Non-pigmented ciliary epithelial cell (primary cell): ENCODE measurements at places on chromosomes 16 and 17.

- DNase-seq: peak; percentile 86
Measured at GRCh38 chr16:3022208-3022683, 1.5 kb downstream of the HCFC1R1 start.

DNA sequence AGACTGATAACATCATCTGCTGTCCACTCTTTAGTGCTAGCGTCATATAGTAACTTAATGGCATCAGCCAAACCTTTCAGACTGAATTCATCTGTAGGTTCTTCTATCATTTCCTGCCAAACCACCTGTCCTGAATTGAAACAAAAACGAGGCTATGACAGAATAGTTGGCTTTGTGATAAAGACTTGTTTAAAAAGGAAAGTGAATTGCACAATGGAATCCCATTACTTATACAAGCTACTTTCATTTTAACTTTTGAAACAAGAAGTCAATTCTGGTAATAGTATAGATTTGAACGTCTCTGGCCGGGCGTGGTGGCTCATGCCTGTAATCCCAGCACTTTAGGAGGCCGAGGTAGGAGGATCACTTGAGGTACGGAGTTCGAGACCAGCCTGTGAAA, 18.2 kb downstream of the LASP1NB start:
- no peak for DNase-seq

- no peak for DNase-seq
Measured at GRCh38 chr17:44595216-44595775, 38.0 kb downstream of the FZD2 start.

DNA sequence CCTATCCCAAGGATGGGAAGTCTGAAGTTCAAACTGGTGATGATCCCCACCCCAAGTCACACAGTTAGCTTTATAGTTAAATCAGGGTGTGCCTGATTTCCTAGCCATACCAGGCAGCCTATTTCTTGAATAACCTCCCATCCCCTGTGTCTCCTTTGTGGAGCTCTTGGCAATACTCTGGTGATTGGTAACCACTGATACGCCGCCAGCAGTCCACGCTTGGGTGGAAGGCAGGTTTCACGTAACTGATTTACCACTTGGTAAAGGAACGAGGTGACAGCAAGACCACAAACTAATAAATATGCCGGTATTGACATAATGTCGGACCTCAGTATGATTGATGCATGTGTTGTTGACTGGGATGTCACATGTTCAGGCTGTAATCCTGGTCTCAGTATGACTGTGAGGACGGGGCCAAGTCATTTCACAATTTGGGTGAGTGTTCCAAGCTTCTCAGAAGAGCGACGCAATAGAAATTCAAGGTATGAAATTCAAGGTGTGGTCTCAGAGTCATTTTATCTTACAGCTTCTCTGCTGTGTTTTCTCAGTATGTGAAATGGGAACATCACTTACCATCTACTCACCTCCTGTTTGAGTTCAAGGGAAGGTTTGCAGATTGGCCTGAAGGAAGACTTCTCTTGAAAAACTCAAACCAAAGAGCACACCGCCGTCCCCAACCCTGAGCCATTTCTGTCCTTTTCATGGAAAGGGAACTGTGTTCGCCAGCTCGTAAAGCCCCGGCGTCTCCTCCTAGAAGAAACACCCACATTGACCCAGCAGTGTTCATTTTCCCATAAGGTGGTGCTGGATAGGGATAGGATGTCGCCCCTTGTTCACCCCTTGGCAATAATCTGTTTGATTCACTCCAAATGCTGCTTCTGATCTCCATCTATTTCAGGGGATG, 678.9 kb downstream of the WWOX start:
- no peak for DNase-seq

GRCh38 chr17:36946726-36947091, 2.0 kb upstream of the AATF start:
- no peak for DNase-seq

DNA sequence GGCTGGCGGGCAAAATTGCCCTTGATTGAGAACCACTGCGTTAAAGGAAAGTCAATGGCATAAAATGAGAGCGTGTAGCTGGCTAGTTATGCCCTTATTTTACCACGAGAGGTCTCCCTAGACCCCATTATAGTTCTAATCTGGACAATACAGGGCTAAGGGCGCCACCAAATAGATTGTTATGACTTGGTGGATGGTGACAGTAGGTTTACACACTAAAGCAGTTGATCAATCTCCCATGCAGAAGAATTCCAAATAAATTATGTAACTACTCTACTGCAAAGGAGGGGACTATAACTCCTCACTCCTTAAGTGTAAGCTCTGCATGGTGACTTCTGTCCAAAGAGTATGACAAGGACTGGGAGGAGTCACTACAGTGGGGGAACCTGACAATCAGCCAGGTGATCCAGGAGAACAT, 20.4 kb upstream of the YPEL2 start:
- DNase-seq: no peak

DNA sequence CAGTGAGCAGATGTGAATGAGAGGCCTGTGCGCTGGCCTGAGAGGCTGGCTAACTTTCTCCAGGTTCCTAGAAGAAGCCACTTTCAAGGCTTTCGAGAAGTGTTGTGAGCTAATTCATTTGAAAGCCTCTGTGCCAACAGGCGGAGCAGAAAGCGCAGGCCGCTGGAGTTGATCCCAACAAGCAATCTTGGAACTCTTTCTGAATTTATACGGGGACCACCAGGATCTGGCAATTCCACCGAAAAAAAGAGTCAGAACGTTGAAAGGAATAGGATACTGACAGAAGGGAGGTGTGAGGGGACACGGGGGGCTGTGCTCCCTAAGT, 71.3 kb upstream of the METRNL start:
- no peak for DNase-seq

DNA sequence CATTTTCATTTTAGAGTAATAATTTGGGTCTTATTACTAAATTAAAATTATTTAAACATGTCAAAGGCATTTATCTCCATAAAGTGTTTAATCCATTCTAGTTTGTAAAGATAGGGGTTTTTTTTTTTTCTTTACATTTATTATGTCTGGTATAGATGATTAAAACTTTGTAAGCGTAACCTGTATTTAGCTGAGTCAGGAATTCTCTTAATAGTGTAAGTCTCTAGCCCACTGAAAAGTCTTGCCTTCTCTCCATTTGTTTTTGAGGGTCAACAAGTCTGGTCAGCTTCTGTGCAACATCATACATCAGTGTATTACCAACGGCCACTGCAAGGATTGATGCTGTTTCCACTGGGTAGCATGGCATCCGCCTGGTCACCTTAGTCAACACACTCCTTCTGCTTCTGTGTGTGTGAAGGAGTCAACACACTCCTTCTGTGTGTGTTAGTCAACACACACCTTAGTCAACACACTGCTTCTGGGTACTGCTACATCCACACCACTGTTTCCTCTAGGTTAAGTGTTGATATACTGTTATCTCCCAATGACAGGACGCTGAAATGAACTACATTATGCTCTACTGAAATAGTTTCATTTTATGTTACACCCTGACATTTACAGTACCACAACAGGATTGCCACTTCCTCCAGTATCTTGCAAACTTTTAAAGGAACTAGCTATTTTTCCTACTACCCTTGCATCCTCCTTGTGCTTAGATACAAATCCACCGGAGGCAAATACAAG, 37.3 kb upstream of the VWA3A start:
- no peak for DNase-seq
